B cell (primary cell): ENCODE measurements at places on chromosomes 1 and 21.

DNA sequence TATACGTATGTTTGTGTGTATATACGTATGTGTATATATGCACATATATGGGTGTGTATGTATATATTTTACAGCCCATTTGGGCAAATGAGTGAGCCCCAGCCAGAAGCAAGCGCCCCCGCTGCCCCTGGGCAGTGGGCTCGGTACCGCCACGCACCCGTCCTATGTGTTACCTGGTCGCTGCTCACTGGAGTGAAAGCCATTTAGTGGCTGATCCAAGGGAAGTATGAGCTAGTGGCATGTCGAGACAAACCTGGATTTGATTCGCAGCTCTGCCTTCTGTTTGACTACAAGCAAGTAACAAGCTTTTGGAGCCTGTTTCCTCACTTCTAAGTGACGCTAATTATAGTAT, 35.8 kb upstream of the JAK1 start:
- DNase-seq, result no peak

- DNase-seq, result peak; percentile 39
These were observed 97.4 kb downstream of the MRPL39 start for GRCh38 chr21:25509862-25510261.

DNA sequence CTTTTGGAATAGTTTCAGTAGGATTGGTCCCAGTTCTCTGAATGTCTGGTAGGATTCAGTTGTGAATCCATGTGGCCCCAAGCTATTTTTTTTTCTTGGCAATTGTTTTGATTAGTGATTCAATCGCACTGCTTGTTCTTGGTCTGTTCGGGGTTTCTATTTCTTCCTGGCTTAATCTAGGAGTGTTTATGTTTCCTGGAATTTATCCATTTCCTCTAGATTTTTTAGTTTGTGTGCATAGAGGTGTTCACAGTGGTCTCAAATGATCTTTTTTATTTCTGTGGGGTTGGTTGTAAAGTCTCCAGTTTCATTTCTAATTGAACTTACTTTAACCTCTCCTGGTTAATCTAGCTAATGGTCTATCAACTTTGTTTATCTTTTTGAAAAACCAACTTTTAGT, 117.6 kb downstream of the NME7 start:
- no peak for DNase-seq

GRCh38 chr1:3790952-3791351, 5.3 kb downstream of the LRRC47 start:
- DNase-seq, result no peak

- peak; percentile 49 for DNase-seq
These were observed 14.1 kb downstream of the ALPL start for GRCh38 chr1:21523297-21523813.

GRCh38 chr1:59511476-59512465, 214.9 kb downstream of the FGGY start:
- DNase-seq, result no peak
